ENCODE measurements at places on chromosomes 5 and 9.

DNA sequence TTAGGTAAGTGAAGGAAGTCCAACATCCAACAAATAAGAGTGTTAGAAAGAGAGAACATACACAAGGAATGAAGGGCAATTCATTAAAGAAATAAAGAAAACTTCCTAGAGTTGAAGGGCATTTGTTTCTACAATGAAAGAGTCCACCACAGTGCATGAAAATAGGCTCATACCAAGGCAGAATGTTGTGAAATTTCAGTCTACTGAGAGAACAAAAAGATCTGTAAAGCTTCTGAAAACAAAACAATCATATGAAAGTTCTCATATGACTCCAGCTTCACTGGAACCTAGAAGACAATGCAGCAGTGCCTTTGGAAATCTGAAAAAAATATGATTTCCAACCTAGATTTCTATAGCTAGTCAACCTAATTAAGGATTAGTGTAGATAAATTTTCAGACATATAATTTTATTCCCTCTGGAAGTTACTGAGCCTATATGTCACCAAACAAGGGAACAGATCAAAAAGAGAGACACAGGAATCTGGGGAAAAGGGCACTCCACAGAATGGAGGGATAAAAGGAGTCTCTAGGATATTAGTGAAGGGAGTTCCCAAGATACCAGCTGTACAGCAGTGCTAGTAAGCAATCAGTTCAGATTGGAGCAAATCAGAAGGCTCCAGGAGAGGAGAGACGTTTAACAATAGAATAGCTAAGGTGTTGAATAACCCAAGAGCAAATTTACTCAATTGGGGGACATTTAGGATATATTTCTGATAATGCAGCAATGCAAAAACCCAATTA is 5.8 kb downstream of the C5orf58 start:
- no peak for DNase-seq

DNA sequence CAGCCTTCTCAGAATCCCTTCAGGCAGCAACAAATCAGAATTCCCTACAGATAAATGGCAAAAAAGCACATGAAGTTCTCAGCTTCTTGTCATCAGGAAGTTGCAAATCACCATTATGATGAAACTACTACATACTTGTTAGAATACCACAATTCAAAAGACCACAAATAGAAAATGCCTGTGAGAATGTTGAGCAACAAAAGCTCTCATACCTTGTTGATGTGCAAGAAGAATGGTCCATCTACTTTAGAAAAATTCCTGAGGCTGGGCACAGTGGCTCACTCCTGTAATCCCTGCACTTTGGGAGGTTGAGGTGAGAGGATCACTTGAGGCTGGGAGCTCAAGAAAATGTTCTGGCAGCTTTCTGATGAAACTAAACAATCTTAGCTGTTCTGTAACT is 278.1 kb downstream of the ICE1 start:
- DNase-seq, result no peak

GRCh38 chr9:19416143-19416542 is 7.3 kb downstream of the ACER2 start:
- no peak for DNase-seq

DNA sequence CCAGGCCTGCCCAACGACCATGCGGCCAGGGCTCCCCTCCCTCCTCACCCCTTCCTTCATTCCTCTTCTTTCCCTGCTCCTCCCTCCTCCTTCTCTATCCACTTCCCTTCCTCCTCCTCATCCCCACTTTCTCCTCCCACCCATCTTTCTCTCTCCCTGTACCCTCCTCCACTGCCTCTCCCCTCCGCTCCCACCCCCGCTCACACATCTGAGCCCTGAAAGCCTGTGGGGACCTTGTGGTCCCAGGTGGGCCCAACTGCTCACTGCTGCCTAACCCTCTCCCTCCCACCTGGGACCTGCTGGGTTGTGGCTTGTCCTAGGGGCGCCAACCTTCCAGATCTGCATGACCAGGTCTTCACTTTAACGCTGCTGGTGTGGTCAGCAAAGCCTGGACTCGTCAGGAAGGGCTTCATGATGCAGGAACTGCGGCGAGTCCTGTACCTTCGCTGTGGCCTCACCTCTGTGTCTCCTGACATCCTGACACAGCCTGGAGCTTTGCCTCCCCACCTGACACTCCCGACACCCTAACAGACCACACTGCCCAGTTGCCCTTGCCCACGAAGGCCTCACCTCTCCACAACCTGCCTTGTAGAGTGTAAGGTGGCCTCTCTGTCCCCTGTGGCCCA is 34.6 kb downstream of the C5orf15 start:
- no peak for DNase-seq

- no peak for DNase-seq
Observed at GRCh38 chr9:116966199-116966598, 279.1 kb downstream of the TRIM32 start.

- DNase-seq, result no peak
Observed at GRCh38 chr9:99121604-99122003, 16.7 kb downstream of the TGFBR1 start.

DNA sequence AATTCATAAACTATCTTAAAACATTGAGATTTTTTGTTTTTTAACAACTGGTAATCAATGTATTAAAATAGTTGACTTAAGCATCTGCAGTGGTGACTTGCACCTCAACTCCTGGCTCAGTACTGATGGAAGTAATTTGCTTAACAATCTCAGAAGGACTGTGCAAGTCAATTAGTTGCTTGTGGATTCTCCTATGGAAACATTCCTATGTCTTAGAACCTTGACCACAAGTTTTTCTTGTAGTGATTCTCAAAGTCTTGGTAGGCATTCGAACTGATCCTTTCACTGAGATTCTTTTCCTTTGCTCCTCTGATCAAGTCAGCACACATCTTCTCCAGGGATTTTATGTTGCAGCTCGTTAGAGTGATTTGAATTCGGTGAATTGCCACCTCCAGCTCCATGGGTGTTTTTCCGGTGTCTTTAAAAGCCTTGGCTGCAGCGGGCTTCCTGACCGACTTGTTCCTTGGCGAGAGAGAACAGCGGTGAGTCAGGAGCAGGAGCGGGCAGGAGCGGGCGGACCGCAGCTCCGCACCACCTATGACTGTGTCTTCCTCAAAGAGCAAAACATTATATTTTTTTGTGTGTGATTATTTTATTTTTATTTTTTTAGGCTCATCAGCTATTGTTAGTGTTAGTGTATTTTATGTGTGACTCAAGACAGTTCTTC is 21.1 kb downstream of the HMGXB3 start:
- DNase-seq, result no peak

- no peak for DNase-seq
Observed at GRCh38 chr5:162842727-162843126, 594.7 kb upstream of the CCNG1 start.

- no peak for DNase-seq
Observed at GRCh38 chr9:136645903-136646754, 16.6 kb upstream of the EGFL7 start.

GRCh38 chr9:4581861-4582565 is 80.1 kb upstream of the PLPP6 start:
- no peak for DNase-seq

- DNase-seq, result no peak
Observed at GRCh38 chr5:92560698-92561401, 1020.2 kb downstream of the NR2F1-AS1 start.

DNA sequence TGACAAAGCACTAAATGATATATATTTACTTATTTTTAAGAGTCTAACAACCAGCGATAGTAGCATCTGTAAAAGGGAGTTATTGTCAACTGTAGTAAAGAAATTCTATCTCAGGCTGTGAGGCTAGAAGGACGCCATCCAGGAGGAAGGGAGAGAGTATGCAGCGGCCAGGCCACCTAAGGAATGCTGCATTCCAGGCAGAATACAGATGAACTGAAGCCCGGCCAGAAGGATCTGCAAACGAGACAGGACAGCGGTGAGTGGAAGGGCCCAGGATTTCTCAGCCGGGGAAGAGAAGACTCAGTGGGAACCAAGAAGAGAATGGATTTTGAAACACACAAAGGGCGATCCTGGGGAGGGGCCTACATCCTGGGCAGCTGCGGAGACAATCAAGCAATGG is 7.4 kb downstream of the RETREG1 start:
- DNase-seq, result no peak

- DNase-seq, result no peak
Observed at GRCh38 chr5:154491941-154492340, 13.9 kb upstream of the HAND1 start.

DNA sequence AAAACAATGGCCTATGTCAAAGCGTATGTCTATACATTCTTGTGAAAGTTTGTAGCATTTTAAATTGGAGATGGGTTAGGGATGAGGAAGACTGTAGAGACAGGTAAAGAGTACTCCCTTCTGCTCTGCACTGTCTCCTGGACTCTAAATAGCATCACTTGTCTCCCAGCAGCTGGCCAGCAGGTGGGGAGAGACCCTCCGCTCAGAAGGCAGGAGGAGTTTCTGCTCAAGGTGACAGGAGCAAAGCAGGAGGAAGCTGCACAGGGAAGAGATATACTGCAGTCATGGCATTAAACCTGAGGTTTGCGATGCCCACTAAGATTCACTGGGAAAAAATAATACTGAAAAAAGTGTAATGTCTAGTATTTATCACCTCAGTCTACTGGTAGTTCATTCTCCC is 10.7 kb upstream of the ASTN2 start:
- no peak for DNase-seq

DNA sequence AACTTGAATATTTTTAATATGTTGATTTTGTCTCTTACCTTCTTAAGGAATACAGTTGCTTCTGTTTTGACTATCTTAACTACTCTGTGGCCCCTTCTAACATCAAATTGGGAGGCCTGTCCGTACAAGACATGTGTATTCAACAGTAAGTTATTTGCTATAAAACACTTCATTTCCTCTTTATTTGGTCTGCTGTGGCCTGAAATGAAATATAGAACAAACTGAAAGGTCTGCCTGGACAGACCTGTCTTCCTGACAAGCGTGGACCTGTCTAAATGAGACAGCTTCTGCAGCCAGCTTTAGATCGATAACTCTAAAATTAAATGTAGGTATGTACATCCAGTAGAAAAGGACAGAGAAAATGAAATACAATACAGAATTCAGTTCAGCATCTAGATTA is 2.2 kb upstream of the LPAR1 start:
- DNase-seq, result no peak

DNA sequence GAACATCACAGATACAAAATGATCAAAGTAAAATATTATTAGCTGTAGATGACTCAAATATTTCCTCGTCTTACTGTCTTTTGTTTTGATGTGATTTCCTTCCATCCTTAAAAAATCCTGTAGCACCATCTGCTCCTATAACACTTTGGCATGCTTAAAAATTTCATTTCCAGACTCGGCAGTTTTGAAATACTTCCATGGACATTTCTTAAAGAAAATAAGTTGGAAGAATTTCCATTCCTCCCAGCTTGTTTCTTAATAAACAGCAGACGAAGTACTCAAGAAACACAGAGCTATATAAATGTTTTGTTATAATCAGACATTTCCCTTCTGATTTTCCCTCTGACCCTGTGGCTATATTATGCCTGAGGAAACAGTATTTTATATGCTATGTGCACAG is 41.2 kb upstream of the SVEP1 start:
- DNase-seq, result no peak

DNA sequence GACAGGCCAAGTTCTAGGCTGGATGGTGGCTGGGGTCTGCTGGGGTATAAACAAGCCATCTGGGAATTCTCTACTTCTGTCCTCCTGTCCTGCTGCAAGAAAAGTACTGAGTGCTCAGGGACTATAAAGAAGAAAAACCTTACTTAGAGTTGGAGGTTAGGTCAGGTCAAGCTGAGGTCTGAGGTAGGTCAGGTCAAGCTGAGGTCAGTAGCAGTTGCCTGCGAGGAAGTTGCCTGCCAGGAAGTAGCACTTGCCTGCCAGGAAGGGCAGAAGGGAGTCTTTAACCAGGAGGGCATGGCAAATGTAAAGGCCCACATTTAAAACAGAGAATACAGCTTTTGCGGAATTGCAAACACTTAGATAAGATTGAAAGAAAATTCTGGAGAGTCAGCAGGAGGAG is 51.3 kb upstream of the PRLR start:
- no peak for DNase-seq

GRCh38 chr5:68459810-68460139 is 244.2 kb downstream of the PIK3R1 start:
- DNase-seq, result no peak

DNA sequence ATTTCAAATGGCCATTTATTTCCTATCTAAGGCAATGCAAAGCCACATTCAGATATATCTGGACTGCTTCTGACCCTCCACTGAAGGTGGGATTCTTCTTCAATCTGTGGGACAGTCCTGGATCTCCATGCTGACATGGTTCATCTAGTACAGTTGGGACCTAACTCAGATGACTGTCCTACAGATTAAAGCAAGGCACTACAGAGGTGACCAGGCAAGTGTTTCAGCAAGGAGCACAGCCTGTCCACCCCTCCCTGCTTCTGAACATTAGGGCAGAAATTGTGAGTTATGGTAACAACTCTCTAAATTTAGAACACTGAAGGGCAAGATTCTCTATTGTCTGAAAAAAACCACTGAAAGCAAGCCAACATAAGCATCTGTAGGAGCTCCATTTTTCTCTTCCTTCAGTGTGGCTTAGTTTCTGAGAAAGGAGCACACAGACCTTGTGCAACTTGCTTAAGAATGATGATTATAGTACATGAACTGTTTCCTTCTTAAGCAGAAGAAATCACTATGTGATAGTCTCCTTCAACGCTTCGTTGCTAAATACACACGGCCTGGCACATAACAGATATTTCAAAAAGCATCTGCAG is 62.9 kb upstream of the BARX1 start:
- DNase-seq, result no peak

Measured in activated T-cell treated with anti-CD3 and anti-CD28 coated beads for 1 hour (primary cell).